ENCODE measurements at places on chromosomes 2 and 18. TPM values are rescaled to one million over a fixed set of nuclear protein-coding genes. Genes with fewer than 3 reads are reported as not detected.

DNA sequence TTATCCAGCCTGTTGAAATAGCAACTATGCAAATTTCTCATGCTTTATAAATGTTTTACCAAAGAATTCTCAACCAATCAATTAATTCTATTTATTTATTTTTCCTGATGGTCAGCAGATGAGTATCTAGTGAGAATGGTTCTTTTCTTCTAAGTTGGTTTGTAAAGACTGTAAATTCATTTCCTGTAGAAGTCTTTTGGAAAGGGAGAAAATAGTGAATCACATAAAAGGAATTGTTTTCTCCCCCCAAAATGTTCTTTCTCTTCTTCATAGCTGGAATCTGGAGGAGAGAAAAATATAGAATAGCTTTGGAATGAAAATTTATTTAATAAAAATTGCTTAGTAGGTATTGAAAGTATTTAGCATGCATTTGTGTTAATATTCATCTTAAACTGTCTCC, 836.1 kb upstream of the ZEB2 start:
- no peak for DNase-seq

Gene UPP2
- total RNA-seq, result not detected

Gene UGT1A8
- not detected for total RNA-seq

DNA sequence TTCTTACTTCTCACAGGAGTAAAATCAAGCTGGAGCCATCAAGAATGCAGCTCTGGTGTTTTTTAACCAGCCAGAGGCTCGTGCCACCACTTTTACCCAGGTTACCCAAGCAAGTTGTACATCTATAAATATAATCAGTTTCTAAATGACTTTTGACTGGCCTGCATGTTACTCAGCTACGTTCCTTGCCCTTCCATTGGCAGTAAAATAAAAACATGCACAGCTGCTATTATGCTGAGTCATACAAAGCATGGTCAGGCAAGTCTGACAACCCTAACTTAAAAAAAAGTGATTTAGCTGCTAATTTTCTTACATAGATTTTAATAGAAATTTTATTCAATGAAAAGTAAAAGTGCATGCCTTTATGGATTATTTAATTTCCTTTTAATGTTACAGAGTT, 111.7 kb upstream of the CSRNP3 start:
- no peak for DNase-seq

GRCh38 chr18:51621864-51622160, 424.3 kb upstream of the MEX3C start:
- no peak for DNase-seq

DNA sequence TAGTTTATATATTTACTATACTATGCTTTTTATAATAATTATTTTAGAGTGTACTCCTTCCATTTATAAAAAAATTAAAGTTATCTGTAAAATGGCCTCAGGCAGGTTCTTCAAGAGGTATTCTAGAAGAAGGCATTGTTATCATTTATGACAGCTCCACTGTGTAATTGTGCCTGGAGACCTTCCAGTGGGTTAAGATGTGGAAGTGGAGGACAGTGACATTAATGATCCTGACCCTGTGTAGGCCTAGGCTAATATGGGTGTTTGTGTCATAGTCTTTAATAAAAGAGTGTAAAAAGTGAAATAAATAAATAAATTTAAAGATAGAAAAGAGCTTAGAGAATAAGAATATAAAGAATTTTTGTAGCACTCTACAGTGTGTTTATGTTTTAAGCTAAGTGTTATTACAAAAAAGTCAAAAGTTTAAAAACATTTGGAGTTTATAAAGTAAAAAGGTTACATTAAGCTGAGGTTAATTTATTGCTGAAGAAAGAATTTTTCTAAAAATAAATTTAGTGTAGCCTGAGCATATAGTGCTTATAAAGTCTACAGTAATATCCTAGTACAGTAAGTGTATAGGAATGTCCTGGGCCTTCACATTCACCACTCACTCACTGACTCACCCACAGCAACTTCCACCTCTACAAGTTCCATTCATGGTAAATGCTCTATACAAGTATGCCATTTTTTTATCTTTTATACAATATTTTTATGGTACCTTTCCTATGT, 190.0 kb upstream of the SESTD1 start:
- no peak for DNase-seq
